ENCODE measurements at places on chromosomes 2 and 18. TPM values are rescaled to one million over a fixed set of nuclear protein-coding genes. Genes with fewer than 3 reads are reported as not detected.

GRCh38 chr18:48894799-48895346 is 55.9 kb downstream of the SMAD7 start:
- DNase-seq = no peak

DNA sequence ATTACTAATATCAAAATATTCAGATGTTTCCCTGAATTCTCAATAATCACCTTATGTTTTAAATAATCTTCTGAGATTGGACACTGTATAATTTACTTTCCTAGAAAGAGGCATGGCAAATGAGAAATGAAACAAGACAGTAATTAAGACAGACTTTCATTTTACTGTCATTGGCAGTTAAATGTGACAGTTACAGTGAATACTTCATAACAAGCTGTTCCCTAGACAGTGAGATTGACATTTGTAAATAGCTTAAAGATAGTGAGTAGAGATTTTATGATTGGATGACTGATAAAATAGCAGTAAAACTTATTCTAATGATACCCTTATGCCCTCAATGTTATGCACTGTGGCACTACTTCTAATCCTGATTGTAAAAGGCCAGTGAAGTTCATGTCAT is 524.9 kb upstream of the TMEFF2 start:
- no peak for DNase-seq

GRCh38 chr2:98944775-98945174 is 8.8 kb upstream of the CRACDL start:
- DNase-seq = no peak

DNA sequence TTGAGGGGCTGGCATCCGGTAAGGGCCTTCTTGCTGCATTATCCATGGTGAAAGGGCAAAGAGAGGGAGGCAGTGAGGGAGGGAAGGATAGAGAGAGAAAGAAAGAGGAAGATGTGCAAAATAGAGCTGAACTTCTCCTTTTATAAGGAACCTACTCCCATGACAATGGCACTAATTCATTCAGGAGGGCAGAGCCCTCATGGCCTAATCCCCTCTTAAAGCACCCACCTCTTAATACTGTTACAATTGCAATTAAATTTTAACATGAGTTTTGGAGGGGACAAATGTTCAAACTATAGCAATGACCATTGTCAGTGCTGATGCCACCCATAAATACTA is 60.2 kb downstream of the CXCR4 start:
- DNase-seq = no peak

GRCh38 chr2:156999661-157000060 is 257.8 kb upstream of the GALNT5 start:
- no peak for DNase-seq

GRCh38 chr2:164178835-164179465 is 442.3 kb downstream of the GRB14 start:
- no peak for DNase-seq

Gene TBR1
- not detected for total RNA-seq

Gene DPP10
- not detected for total RNA-seq

Gene UGT1A10
- total RNA-seq = not detected

Gene COA5
- total RNA-seq = 20.0 TPM

Gene TTC39C
- total RNA-seq = 226 TPM
